Stimulated activated CD8-positive, alpha-beta memory T cell treated with anti-CD3 and anti-CD28 coated beads, Interleukin-7, amount 100 ng/mL, for 1 hour (primary cell): ENCODE measurements at places on chromosomes 7 and 10.

- DNase-seq = no peak
Observed at GRCh38 chr7:30278376-30278775, 6.0 kb upstream of the ZNRF2 start.

- DNase-seq = no peak
Observed at GRCh38 chr7:124713086-124713485, 52.5 kb downstream of the GPR37 start.

GRCh38 chr10:130222381-130222780 lies 86.2 kb downstream of the GLRX3 start:
- DNase-seq = no peak

DNA sequence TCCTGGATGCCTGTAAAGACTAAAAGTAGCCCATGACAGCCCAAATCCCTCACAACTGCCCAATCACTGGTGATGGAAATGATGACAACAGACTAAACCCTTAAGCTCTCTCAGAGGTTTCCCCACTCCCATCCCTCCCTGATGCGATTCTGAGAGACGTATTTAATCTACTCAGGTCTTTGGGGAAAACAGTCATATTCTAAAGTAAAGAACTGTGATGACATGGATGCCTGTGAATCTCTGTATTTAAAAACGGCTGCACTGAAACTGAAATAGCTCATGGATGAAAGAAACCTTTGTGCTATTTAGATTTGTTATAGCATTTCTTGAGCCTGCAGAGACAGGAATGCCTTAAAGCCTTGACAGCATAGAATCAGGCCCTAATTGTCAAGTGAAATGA lies 28.5 kb downstream of the VPS41 start:
- DNase-seq = no peak

DNA sequence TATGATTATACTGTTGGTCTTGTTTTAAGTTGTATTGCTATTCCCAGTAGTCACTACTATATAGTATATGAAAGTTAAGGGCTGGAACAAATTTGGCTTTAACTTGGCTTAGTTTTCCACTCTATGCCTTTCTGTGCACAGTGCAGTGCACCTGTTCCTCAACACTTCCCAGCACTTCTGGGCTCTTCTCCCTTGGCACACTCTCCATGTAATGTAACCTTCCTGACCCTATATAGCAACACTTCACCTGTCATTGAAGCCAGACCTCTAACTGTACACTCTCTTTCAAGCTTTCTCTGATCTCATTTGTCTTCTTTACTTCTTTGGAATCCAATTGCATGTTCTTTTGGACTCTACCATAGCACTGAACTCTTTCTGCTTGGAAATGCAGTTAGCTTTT lies 83.9 kb upstream of the SMIM30 start:
- no peak for DNase-seq

DNA sequence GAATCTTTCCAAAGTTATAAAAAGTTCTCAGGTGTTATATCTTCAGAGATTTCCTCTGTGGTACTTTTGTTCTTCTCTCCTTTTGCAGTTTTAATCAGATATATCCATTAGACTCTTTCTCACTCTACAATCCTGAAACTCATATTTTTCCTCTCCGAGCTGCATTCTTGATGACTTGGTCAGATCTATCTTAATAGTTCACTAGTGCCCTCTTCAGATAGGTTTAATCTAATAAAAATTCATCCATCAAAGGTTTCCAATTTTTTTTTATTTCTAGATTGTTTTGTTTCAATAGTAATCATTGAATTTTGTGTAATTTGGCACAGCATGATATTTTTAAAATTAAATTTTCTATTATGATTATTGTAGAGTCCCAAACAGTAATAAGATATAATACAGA lies 21.8 kb upstream of the DGKB start:
- no peak for DNase-seq

DNA sequence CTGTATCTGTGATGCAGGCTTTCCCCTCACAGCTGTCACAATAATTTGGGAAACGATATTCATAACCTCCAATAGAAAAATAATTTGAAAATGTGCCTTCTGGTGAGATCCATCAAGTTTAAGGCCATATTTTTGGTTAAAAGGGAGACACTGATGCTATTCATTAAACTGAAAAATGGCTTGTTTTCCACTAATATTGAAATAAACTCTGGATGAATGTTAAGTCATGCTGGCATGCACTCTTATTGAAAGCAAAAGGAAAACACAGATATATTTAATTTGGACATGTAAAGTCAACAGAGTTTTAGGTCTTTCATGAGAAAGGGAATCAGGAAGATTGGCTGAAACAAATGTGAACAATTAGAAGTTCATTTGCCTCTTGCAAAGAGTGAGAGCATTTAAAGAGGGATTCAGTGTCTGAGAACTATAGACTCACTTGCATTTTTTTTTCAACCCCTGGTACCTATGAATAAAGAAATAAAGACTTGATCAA lies 879.2 kb downstream of the LRMDA start:
- DNase-seq = no peak

DNA sequence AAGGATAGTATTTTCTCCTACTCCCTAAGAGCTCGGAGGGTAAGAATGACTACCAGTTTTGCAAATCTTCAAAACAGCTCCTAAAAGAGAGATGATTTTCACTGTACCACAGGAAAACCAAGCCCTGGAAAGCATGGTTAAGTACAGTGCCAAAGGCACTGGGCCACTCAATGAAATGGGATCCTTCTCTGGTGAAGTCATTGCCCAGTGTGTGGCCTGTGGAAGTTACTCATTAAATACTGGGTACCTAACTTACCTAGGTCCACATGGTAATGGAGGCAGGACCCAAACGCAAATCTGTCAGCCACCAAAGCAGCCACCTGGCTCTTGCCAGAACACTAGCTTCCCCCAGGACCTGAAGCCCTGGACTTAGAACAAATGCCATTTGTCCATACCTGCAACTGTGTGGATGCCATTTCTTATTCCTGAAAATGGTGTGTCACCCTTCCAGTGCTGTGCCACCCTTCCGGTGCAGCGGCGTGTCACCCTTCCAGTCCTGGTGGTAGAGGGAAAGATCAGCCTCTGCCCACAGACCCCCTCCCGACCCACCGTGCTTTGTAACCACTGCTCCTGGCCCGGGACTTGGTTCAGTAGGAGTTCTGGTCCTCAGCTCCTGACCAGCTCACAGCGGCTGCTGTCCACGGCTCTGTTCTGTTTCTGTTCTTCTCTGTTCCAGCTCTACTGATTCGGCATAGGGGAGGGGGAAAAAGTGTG lies 659.2 kb downstream of the SDK1 start:
- DNase-seq = no peak

- no peak for DNase-seq
Observed at GRCh38 chr7:55472928-55473725, 99.2 kb downstream of the VOPP1 start.

DNA sequence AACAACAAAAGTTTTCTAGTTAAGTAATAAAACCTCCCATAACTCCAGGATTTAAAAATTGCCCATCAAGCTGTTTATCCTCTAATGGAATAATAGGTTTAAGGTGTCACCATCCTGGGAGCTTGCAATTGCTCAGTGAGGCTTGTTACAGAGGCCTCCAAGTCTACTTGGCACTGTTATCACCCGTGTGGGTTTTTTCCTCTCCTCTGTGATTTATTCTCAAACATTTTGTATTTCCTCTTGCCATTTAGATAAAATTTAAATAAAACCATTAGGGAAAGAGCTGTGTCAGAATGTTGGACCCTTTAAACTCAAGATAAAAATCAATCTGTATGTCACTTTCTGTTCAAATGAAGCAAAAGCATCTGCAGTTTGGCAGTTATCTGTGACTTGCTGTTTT lies 202.6 kb downstream of the GALNT17 start:
- no peak for DNase-seq

DNA sequence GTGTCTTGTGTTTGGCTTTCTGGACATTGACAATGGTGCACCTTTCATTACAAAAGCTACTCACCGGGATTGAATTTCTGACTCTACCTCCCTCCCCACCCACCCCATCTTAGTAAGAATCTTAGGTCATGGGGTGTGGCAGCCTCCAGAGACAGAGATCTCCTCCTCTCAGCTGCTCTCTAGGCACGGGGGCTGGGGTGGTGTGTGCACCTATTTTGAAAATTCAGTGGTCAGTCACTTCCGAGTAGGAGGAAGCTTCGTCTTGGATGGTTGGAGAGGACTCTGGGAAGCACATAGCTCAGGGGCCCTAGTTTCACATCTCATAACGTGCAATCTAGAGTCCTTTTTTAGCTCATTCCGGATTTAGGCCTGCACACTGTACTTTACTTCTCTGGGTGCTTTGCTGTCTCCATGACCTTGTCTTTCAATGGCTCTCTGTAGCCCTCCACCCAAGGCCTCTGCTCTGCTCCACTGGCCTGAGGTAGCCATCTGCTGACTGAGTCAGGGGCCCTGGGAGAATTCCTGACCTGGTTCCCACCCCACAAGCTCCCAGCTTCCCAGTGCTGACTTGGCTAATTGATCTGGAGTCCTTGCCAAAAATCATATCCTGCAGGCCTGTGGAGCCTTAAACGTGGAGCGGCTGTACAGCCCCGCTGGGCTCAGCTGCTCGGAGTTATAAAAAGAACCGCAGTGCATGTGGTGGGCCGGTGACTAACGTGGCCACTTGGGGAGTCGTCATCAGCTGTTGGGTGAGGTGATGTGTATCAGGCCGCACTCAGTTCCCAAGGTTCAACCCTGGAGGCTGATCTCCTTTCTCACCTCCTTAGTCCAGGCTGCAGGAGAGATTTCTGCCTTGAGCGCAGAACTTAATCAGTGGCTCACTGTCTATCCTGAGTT lies 19.3 kb upstream of the ADAMTS14 start:
- DNase-seq = no peak

GRCh38 chr10:1156921-1157614 lies 100.9 kb downstream of the WDR37 start:
- no peak for DNase-seq

DNA sequence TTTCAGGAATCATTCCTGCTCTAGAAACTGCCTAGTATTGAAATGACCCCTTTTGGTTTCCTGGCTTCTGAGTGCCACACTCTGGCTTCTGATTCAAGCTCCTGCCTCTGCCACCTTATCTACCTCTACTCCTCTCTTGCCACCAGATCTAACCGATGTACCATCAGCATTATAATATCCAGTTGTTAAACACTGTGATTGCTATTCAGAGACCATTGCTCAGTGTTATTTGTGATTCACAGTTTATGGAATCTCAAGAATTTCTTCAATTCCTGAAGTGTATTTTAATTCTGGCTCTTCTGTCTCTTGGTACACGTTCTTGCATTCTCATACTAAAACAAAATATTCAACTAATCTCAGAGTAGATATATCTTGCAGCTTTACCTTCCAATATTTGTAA lies 88.7 kb downstream of the DYNC1I1 start:
- no peak for DNase-seq

DNA sequence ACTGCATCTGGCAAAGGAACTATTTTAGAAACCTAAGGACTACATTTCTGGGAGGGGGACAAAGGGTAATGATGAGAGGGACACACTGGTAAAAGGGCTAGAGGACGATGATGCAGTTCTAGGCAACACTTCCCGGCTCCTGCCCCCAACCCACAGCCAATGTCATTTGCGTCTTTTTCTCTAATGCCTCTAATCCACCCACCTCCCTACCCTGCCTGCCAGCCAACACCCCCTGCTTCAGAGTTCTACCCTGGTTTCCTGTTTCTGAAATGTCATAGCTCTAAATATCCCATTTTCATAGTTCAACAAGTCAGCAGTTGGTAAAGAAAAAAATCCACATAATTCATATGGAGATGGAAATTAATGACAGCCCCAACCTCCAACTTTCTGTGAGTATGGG lies 79.0 kb downstream of the KIAA1549 start:
- no peak for DNase-seq

DNA sequence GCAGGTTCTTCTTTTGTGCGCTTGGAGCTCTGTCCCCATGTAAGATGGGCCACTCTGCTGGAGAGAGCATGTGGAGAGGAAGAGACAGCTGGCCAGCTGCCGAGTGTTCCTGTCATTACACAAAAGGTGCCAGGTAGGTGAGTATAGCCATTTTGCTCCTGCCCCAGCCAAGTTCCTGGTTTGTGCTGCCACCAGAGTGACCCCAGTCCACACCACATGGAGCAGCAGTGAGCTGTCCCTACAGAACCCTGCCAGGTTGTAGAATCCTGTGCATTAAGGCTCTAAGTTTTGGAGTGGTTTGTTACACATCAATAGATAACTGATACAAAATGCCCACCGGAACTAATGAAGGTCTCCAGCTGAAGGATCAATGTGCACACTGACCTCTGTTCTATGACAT lies 84.6 kb upstream of the GHITM start:
- DNase-seq = no peak

DNA sequence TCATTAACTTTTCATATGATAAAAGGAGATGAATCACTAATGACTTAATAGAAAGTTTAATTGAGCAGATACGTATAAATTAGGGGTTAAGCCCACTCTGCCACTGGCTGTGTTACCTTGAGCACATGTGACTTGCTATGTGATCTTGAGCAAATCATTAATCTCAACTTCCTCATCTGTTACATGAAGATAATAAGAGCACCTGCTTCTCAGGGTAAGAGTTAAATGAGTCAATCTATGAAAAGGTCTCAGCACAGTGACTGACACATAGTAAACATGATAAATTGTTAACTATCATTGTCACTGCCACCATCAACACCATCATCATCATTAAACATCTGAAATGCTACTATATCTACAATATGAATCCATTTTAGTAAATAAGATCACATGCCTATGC lies 110.8 kb downstream of the TPK1 start:
- no peak for DNase-seq

DNA sequence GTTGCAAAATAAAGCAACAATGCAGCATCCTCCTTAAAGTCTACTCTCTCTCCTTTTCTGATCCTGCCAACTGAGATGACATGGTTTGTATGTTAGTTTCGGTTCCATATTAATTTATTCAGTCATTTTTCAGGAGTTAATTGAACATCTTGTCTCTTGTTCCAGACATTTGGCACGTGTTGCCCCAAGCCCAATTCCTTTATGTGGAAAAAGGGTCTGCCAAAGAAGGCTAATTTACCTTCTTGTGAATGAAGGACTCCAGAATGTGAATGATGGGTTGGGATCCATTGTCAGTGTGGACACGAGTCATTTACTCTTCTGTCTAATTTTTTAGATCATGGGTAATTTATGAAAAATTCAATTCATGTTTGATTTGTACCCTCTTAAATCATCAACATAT lies 350.9 kb upstream of the LRGUK start:
- no peak for DNase-seq

DNA sequence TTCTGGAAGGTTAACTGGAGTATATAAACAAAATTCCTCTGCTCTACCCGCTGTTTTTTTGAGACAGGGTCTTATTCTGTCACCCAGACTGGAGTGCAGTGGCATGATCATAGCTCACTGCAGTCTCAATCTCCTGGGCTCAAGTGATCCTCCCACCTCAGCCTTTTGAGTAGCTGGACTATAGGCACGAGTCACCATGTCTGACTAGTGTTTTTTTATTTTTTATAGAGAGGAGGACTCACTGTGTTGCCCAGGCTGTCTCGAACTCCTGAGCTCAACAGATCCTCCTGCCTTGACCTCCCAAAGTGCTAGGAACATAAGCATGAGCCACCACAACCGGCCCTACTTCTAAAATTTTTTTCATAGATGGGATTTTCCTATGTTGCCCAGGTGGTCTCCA lies 2.2 kb downstream of the RAB18 start:
- no peak for DNase-seq

GRCh38 chr10:131266936-131267813 lies 44.3 kb downstream of the TCERG1L start:
- DNase-seq = no peak

- DNase-seq = no peak
Observed at GRCh38 chr10:102675666-102676533, 31.6 kb downstream of the TRIM8 start.
